Left kidney (tissue), 8 donors: ENCODE measurements at places on chromosomes 4 and X. TPM values are rescaled to one million over a fixed set of nuclear protein-coding genes. Genes with fewer than 3 reads are reported as not detected.

Gene PTTG2
- not detected for polyA plus RNA-seq

Gene NEXMIF
- 3.1 TPM for polyA plus RNA-seq

DNA sequence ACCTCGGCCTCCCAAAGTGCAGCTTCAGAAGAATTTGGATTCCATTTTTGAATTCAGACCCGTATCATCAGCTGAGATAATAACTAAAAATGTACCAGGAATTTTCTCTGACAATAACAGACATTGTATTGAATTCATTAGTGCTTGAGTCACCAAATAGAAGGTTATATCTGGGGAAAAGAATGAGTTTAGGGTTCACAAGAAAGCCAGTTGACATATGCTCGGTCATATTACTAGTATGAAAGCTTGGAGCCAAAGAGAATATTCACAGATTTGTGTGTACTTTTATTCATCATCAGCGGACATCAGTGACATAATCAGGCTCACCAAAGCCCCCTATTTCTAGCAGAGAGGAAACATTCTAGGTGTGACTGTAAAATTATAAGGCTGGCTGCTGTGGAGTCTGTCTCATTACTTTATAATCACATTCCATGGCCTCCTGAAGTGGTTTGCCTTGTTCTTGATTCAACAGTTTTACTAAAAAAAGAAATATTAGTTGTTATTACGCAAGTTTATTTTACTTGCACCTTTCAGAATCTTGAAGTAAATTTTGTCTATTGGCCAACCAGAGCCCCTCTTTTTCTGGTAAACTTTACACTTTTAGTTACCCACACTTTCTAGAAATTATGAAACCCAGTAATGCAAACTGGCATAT lies 14.6 kb upstream of the DCTD start:
- no peak for DNase-seq

DNA sequence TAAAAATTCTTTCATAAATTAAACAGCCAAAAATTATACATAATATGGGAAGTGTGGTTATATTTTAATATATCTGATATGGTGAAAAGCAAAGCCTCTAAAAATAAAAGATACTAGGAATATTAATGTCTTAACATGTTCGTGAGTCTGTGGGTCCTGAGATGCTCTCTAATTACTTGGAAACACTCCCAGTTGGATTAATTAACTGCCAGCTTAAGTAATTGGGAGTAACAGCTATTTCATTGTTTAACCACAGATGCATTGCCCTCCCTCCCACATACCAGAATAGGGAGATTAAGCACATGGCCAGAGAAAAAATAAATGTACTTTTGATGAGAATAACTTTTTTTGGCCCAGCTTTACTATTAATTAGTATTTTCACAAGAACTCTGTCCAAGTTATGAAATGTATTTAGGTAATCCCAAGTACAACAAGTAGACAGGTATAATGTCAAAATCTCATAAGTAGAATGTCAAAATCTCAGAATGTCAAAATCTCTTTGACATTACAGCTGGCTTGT lies 79.7 kb downstream of the BTC start:
- no peak for DNase-seq

Gene DNAJB14
- 44.4 TPM for polyA plus RNA-seq

DNA sequence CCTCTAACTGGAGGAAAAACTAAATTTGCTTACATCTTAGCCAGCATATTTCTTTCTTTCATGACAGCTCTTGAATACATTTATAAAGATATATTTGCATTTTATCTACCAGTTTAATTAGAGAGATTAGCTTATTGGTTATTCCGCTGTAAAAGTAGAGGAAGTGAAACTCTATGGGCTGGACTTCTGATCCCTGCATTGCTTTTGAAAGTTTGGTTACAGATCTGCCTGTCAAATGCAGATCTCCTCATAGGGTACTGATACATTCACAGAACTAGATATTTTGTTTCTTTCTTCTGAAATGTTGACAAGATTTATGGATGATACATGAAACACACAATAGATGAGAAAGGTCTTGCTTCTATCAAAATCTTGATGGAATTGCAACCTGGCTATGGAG lies 581.4 kb upstream of the AADAT start:
- DNase-seq = no peak

- DNase-seq = no peak
These were observed 48.7 kb upstream of the FGF16 start for GRCh38 chrX:77398330-77398954.

GRCh38 chr4:147596981-147597380 lies 20.2 kb upstream of the TMEM184C start:
- DNase-seq = no peak

- DNase-seq = no peak
These were observed 85.9 kb upstream of the PAK3 start for GRCh38 chrX:111010111-111010510.
